ENCODE measurements at places on chromosomes 7 and 10. TPM values are rescaled to one million over a fixed set of nuclear protein-coding genes. Genes with fewer than 3 reads are reported as not detected.

- no peak for DNase-seq
These were observed 92.5 kb downstream of the MTPN start for GRCh38 chr7:135884495-135885232.

DNA sequence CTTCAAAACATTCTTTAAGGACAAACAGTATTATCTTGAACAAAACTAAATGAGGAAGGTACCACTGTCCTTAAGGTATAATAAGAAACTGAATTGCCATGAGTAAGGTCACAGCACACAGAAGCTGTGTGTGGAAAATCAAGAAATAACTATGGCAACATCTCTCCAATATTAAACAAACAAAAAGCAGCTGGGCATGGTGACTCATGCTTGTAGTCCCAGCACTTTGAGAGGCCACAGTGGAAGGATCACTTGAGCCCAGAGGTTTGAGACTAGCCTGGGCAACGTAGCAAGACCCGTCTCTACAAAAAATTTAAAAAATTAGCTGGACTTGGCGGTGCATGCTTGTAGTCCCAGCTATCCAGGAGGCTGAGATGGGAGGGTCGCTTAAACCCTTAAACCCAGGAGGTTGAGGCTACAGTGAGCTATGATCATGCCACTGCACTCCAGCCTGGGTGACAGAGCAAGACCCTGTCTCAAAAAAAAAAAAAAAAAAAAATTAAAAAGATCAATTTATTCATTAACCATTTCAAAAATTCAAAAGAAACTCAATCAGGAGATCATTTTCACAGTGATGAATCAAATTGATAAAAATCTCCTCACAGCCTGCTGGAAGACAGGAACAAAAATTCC, 195.4 kb downstream of the SKIDA1 start:
- peak; percentile 69 for DNase-seq

DGKI gene
- total RNA-seq: 3.5 TPM

- no peak for DNase-seq
These were observed 128.0 kb upstream of the CACUL1 start for GRCh38 chr10:118882741-118883140.

All from kidney epithelial cell (primary cell).